Transverse colon (tissue), 4 donors: ENCODE measurements at places on chromosomes 3 and 15. TPM values are rescaled to one million over a fixed set of nuclear protein-coding genes. Genes with fewer than 3 reads are reported as not detected.

- H3K36me3 ChIP-seq = peaks cover 12% of the 10 kb centered on the region
- H3K27ac ChIP-seq = no peak overlapping the region
- H3K4me1 ChIP-seq = peaks cover 3% of the 10 kb centered on the region
- no peak overlapping the region for H3K4me3 ChIP-seq
- DNase-seq = no peak
Observed at GRCh38 chr3:25594007-25594502, 70.7 kb downstream of the TOP2B start.

DNA sequence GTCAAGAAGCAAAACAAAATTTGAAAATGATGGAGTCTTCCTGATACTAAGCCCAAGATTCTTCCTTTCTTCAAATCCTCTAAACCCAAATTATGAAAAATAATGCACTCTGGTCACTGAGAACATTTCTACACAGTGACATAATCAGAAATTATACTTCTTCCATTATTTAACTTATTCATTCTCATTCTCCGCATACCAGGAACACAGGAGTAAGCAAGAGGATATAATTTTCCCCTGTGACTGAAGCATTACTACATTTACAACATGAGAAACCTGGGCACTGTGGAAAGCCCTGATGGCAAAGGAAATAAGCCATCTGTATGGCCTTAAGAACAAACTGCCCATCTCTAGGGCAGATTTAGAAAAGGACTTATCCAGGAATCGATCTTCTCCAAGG is 47.0 kb downstream of the EXD1 start:
- no peak overlapping the region for H3K27ac ChIP-seq
- H3K4me1 ChIP-seq = no peaks in the 10 kb centered on the region
- H3K27me3 ChIP-seq = no peaks in the 10 kb centered on the region
- no peak for DNase-seq
- H3K4me3 ChIP-seq = no peak overlapping the region

Gene ROPN1B
- not detected for total RNA-seq

Gene GPR62
- total RNA-seq = not detected

- peaks cover 7% of the 10 kb centered on the region for H3K4me1 ChIP-seq
- peaks cover 100% of the 10 kb centered on the region for H3K27me3 ChIP-seq
- H3K27ac ChIP-seq = no peak overlapping the region
Observed at GRCh38 chr15:59997070-59997701, 6.9 kb upstream of the FOXB1 start.

Gene A4GNT
- total RNA-seq = not detected

DNA sequence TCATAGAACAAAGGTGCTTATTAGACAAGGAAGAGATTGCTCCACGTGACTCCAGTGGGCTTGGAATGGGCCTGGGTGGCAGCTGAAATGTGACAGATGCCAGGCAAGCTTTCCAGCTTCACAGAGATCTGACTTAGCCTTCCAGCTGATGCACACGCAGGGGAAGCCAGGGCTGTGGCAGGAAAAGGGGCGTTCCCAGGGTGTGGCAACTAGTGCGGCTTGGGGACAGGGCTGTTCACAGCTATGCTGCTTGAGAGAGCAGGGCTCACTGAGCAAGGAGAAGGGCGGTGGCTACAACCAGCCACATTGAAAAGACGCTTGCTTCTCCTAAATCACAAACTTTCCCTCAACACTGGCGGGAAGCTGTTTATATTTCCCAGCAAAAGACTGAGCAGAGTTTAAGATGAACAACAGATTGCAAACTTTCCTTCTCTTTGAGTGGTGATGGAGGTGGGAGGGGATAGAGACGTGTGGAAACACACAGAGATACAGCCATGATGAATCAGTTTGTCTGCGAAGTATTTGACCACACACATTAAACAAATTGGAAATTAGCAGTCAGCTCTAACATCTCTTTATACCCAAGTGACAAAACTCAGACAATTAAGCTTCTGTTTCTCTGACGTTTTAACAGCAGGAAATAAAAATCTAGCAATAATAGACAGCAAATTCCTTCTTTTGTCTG is 127.5 kb downstream of the BDH1 start:
- H3K36me3 ChIP-seq = no peaks in the 10 kb centered on the region
- peak overlapping the region; percentile 38 for H3K27ac ChIP-seq
- peaks cover 3% of the 10 kb centered on the region for H3K27me3 ChIP-seq
- DNase-seq = peak; percentile 79

Gene CMTM8
- 39.2 TPM for total RNA-seq

Gene TP63
- total RNA-seq = not detected

DNA sequence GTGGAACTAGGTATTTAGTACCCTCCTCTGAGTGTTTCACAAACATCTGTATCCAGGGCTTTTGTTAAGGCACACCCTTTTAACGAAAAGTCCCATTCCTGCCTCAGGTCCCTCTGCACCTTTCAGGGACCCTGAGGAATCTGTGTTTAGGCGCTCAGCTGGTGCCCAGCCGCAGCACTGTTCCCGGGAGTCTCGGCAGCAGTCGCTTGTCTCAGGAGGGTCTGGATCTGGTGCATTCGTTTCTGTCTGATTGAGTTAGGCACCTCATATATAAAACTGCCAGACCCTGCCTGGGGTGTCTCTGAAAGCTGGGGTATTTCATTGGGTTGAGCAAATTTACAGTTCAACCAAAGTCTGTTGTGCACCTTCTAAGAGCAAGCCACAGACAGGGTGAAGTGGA is 162.8 kb upstream of the TOPAZ1 start:
- no peak overlapping the region for H3K27ac ChIP-seq
- no peaks in the 10 kb centered on the region for H3K27me3 ChIP-seq
- no peak for DNase-seq
- no peak overlapping the region for H3K4me3 ChIP-seq
- H3K4me1 ChIP-seq = no peaks in the 10 kb centered on the region
- H3K36me3 ChIP-seq = no peaks in the 10 kb centered on the region

GRCh38 chr3:130430266-130430665 is 84.8 kb downstream of the COL6A5 start:
- DNase-seq = no peak
- no peaks in the 10 kb centered on the region for H3K36me3 ChIP-seq
- H3K27ac ChIP-seq = no peak overlapping the region

GRCh38 chr3:55169608-55170072 is 241.8 kb upstream of the LRTM1 start:
- no peak overlapping the region for H3K4me3 ChIP-seq
- no peak overlapping the region for H3K27ac ChIP-seq
- H3K27me3 ChIP-seq = no peaks in the 10 kb centered on the region
- no peak for DNase-seq
- peaks cover 5% of the 10 kb centered on the region for H3K4me1 ChIP-seq

GRCh38 chr3:195210266-195210973 is 60.5 kb downstream of the XXYLT1 start:
- no peak overlapping the region for H3K4me3 ChIP-seq
- DNase-seq = no peak

- no peaks in the 10 kb centered on the region for H3K4me1 ChIP-seq
- no peak overlapping the region for H3K27ac ChIP-seq
- no peak overlapping the region for H3K4me3 ChIP-seq
- no peaks in the 10 kb centered on the region for H3K36me3 ChIP-seq
Observed at GRCh38 chr3:51876186-51876585, 785 bp upstream of the IQCF5 start.

Gene LMAN1L
- 20.2 TPM for total RNA-seq
